Stimulated activated CD4-positive, alpha-beta T cell treated with anti-CD3 and anti-CD28 coated beads, TNF-alpha, amount 100 ng/mL, for 1 hour (primary cell): ENCODE measurements at places on chromosomes 7 and 10.

DNA sequence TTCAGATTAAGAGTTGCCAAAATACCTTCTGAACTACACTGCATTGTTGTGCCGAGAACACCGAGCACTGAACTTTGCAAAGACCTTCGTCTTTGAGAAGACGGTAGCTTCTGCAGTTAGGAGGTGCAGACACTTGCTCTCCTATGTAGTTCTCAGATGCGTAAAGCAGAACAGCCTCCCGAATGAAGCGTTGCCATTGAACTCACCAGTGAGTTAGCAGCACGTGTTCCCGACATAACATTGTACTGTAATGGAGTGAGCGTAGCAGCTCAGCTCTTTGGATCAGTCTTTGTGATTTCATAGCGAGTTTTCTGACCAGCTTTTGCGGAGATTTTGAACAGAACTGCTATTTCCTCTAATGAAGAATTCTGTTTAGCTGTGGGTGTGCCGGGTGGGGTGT lies 45.0 kb downstream of the DAGLB start:
- DNase-seq, result no peak

GRCh38 chr7:15680446-15680845 lies 6.0 kb downstream of the MEOX2 start:
- no peak for DNase-seq

GRCh38 chr10:71840177-71840957 lies 10.7 kb downstream of the PSAP start:
- no peak for DNase-seq

GRCh38 chr7:158386866-158387545 lies 200.6 kb downstream of the PTPRN2 start:
- no peak for DNase-seq

DNA sequence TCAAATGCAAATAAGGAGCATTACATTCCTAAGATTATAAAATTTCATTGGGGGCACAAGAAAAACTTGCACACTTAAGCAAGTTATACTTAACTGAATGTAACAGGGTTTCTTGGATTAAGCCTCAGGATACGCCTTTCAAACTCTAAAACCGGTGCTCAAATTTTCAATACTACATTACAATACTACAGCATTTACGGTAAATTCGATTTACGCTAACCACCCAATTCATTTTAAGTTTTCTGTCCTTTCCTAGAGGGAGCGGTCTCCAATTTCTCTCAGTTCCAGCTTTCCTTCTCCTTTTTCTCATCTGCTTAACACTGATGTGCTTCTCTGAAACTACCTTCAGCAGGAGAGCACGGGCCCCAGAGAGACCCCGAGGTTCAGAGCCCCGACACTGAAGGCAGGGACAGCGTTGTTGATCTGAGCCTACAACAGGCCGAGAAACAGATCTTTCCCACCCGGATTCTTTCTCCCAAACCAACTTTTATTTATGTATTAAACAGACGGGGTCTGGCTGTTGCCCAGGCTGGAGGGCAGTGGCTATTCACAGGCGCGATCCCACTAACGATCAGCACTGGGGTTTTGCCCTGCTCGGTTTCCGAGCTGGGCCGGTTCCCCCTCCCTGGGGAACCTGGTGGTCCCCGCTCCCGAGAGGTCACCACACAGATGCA lies 798 bp downstream of the ZNF425 start:
- DNase-seq, result no peak
